ENCODE measurements at places on chromosomes 12 and 14. TPM values are rescaled to one million over a fixed set of nuclear protein-coding genes. Genes with fewer than 3 reads are reported as not detected.

VDR gene
- 0.46 TPM for polyA plus RNA-seq

DNA sequence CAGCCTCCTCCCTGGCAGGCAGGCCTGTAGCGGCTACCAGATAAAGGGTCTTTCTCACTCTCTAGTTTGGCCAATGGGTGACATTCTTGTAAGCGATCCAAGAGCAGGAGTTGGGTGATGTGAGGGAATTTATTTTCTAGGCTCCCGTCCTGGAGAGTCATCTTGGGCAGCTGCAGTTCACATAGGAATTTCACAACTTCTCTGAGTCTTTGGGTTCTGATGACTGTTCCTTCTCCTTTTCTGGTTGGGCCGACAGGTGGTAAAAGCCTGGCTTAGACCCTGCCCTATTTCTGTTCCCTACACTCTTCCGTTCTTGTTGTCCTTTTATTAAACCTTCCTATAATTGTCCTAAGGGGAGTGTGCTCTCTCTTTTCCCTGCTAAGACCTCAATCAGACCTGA is 42.6 kb upstream of the POC1B start:
- DNase-seq = no peak

GRCh38 chr12:88266806-88267360 is 124.8 kb downstream of the TMTC3 start:
- DNase-seq = peak; percentile 28

GRCh38 chr12:109121346-109121880 is 5.0 kb downstream of the ACACB start:
- no peak for DNase-seq

GRCh38 chr12:89153341-89153740 is 199.0 kb downstream of the DUSP6 start:
- DNase-seq = no peak

- DNase-seq = peak; percentile 96
Measured at GRCh38 chr14:63203618-63204406, 431 bp upstream of the RHOJ start.

- no peak for DNase-seq
Measured at GRCh38 chr12:111655356-111655755, 30.4 kb downstream of the BRAP start.

Measured in forelimb muscle (tissue), 1 donor.